ENCODE measurements at places on chromosomes 1 and 21. TPM values are rescaled to one million over a fixed set of nuclear protein-coding genes. Genes with fewer than 3 reads are reported as not detected.

GRCh38 chr1:17235135-17235885, 13.6 kb upstream of the PADI3 start:
- no peak overlapping the region for H3K4me3 ChIP-seq
- no peaks in the 10 kb centered on the region for H3K36me3 ChIP-seq
- DNase-seq: no peak
- H3K4me1 ChIP-seq: peaks cover 5% of the 10 kb centered on the region

DNA sequence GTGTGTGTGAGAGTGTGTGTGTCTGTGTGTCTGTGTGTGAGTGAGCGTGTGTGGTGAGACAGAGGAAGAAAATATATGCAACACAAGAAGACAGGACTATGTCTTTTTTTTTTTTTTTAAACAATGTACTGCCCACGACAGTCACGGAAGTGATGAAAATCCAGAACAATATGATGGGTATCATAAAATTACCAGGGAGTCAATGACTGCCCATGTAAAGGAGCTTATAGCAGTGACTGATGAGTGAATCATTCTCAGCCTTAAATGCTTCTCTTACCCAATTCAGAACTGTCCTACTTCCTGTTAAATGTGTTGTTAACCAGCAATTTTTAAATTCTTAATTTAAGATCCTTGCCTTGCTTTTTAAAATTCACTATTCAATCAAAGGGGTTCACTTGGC, 46.6 kb downstream of the RGS7 start:
- no peaks in the 10 kb centered on the region for H3K27me3 ChIP-seq
- H3K36me3 ChIP-seq: no peaks in the 10 kb centered on the region
- no peak overlapping the region for H3K27ac ChIP-seq
- no peak overlapping the region for H3K4me3 ChIP-seq
- H3K4me1 ChIP-seq: no peaks in the 10 kb centered on the region

- no peak overlapping the region for H3K4me3 ChIP-seq
- no peak overlapping the region for H3K27ac ChIP-seq
- H3K36me3 ChIP-seq: no peaks in the 10 kb centered on the region
Measured at GRCh38 chr1:170360601-170361000, 171.4 kb upstream of the GORAB start.

GRCh38 chr1:67941746-67942145, 108.5 kb upstream of the GNG12 start:
- no peaks in the 10 kb centered on the region for H3K36me3 ChIP-seq
- H3K4me1 ChIP-seq: no peaks in the 10 kb centered on the region
- DNase-seq: no peak
- H3K4me3 ChIP-seq: no peak overlapping the region

The MAN1A2 gene
- 19.1 TPM for total RNA-seq

The ASAP3 gene
- 58.0 TPM for total RNA-seq

The KIAA0040 gene
- total RNA-seq: 14.1 TPM

DNA sequence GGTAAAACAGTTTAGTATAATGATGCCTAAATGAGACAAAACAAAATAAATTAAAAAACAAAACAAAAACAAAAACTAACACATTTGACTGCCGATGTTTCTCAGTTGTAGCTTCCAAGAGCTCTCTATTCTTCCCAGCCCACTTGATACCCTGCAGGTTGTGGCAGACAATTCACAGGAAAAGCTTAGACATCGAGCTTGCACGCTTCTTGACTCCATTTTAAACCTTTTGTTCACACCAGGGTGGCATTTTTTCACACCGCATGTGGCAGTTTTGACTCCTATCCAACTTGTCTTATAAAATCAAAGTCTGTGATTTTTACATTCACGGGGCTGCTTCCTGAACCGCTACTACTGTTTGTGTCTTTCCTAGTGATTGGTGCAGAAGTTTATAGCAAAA, 575.9 kb downstream of the USP25 start:
- no peaks in the 10 kb centered on the region for H3K36me3 ChIP-seq
- 0 out of 2 replicates have a peak, but pooled peaks cover 2% of the 10 kb centered on the region for H3K4me1 ChIP-seq
- DNase-seq: no peak
- H3K4me3 ChIP-seq: no peak overlapping the region

GRCh38 chr21:43979654-43980053, 32.5 kb upstream of the TRAPPC10 start:
- DNase-seq: no peak
- H3K4me1 ChIP-seq: no peaks in the 10 kb centered on the region
- no peaks in the 10 kb centered on the region for H3K36me3 ChIP-seq
- H3K4me3 ChIP-seq: no peak overlapping the region
- H3K27ac ChIP-seq: no peak overlapping the region

- H3K36me3 ChIP-seq: peaks cover 82% of the 10 kb centered on the region
- no peak for DNase-seq
- H3K27ac ChIP-seq: no peak overlapping the region
- H3K4me3 ChIP-seq: no peak overlapping the region
Measured at GRCh38 chr1:64686828-64687724, 57.8 kb upstream of the RAVER2 start.

DNA sequence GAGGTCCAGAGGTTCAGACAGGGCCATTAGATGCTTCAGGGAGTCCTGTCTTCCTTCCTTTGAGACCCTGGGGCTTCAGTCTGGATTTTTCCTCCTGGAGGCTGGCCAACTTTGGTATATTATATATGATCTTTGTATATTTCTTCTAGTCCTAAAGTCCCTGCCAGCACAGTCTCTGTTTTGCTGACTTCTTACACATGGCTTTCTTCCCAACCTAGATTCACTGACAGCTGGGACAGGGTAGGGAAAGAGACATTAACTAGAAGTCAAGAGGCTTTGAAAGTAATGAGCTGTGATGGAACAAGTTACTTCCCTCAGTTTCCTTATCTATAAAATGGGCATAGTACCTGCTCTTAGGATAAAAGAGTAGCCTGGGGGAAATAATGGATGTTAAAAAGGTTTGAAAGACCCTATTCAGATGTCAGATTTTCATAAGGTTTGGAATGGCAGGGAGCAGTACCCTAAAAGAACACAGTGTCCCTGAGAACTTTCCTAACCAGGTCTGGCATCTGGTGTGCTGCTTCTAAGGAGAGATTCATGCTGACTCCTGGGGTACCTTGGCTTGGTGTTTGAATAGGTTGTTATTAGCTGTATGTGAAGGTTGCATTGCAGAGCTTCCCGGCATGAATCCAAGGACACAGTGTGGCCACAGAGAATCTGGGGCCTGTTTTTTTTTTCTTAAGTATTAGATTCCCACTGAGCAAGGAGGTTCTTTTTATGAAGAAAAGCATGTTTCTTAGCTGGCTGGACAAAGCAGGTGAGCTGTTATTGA, 47.6 kb downstream of the RASSF5 start:
- DNase-seq: no peak
- H3K4me1 ChIP-seq: peaks cover 7% of the 10 kb centered on the region
- no peak overlapping the region for H3K4me3 ChIP-seq
- peaks cover 29% of the 10 kb centered on the region for H3K27me3 ChIP-seq
- no peaks in the 10 kb centered on the region for H3K36me3 ChIP-seq

Data from H1 (cell line).